Dermis blood vessel endothelial cell (primary cell): ENCODE measurements at places on chromosomes 7 and 10.
A peak's percentile ranks its signal among the peaks of the same experiment; 100 is the strongest.

- DNase-seq = no peak
Observed at GRCh38 chr7:151367284-151367683, 25.7 kb downstream of the NUB1 start.

DNA sequence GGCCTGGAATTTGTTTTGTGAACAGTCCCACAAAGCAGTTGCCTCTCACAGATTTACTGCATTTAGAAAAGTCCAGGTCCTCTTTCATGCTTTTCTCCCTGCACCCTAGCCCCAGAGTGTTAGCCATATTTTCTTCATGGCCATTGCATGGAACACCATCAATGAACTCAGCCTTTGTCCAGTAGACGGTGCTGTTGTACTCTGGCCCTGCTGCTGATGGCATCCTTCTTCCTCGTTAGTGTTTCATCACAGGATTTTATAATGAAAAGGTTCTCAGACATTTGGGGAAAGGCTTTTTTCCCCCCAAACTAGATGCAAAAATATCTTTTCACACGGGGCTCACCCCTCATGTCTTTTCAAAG, 93.0 kb upstream of the SLC25A13 start:
- peak; percentile 57 for DNase-seq

GRCh38 chr7:18526368-18526878, 30.9 kb downstream of the HDAC9 start:
- no peak for DNase-seq

DNA sequence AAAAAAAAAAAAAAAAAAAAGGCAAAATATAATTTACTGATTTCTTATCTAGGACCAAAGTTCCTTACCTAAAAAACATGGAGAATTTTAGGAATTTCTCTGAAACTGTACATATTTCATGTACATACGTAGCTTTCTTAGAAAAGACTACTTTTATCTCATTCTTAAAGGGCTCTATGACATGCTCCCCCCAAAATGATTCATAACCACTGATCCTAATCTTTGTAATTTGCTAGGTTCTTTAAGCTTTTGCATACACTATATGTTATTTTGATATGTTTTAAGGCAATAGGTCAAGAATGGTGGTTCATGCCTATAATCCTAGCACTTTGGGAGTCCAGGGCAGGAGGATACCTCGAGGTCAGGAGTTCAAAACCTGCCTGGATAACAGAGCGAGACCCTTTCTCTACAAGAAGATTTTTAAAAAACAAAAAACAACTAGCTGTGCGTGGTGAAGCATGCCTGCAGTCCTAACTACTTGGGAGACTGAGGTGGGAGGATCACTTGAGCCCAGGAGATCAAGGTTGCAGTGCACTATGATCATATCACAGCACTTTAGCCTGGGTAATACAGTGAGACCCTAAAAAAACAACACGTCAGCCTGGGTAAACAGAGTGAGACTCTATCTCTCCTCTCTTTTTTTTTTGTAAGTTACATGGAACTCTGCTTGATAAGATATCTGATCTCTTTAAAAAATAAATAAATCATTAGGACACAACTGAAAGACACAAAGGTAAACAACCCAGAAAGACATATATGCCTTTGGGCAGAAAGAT, 54.8 kb downstream of the ATAD1 start:
- DNase-seq = no peak

GRCh38 chr7:151903249-151904032, 26.5 kb upstream of the PRKAG2 start:
- no peak for DNase-seq

GRCh38 chr10:62652564-62652963, 152.0 kb upstream of the ADO start:
- no peak for DNase-seq

GRCh38 chr7:22730921-22731654, 4.1 kb downstream of the IL6 start:
- DNase-seq = no peak

- no peak for DNase-seq
Observed at GRCh38 chr7:27128034-27128433, 2.5 kb downstream of the HOXA4 start.

DNA sequence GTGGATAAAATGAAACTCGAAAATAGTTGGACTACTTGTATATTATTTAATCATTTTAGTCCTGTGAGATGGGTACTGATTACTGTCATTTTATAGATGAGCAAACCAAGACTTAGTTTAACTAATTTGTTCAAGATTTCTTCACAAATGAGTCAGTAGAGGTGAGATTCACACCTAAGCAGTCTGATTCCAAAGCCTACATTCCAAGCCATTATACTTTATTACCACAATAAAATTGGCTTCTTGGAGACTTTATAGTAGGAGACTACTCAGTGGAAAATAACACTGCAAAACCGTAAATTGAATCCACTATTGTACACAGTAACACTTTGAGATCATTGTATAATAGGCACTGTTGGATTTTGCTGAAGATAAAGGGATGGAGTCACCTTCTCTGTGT, 2.2 kb downstream of the PHTF2 start:
- DNase-seq = no peak

DNA sequence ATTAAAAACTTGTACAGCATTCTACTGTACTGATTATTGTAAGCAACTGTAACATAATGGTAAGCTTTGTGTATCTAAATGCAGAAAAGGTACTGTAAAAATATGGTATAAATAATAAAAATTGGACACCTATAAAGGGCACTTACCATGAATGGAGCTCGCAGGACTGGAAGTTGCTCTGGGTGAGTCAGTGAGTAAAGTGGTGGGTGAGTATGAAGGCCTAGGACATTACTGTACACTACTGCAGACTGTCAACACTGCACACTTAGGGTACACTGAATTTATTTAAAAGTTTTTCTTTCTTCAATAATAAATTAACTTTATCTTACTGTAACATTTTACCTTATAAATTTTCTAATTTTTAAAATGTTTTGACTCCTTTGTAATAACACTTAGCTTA, 118.6 kb upstream of the ASAH2 start:
- no peak for DNase-seq

DNA sequence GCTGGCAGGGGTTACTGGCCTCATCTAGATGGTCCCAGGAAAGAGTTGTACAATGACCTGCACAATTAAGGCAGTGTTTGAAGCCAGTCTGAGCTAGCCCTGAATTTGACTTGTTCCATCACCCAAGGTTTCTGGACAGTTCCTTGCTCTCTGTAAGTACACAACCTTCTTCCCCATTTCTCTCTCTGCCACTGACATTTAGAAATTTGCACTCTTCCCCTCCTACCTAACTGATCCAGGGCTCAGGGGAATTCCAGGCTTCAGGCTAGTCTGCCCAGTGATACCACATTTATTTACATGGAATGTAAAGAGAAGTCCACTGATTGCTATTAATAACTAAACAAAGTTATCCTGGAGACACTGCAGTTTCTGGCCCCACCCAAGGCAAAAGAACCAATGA, 139.0 kb upstream of the GPR26 start:
- DNase-seq = no peak

DNA sequence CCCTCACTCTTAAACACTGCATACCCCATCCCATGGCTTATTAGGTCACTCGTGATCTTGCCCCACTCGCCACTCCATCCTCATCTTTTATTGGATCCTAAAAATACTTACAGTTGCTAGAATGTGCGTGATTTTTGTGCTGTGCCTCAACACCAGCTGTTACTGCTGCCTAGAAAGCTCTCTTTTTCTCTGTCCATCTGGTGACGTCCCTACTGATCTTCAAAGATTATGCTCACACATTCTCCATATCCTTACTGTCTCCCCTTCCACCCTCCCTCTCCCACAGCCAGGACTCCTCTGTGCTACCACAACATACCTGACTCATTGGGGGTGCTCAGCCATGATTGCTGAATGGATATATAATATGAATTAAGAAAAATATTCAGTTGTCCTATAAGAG, 42.0 kb downstream of the CDK6 start:
- no peak for DNase-seq

- DNase-seq = no peak
Observed at GRCh38 chr7:77310982-77311381, 105.2 kb downstream of the GSAP start.

- DNase-seq = peak; percentile 27
Observed at GRCh38 chr10:96642973-96643372, 56.2 kb upstream of the TM9SF3 start.

- no peak for DNase-seq
Observed at GRCh38 chr10:81179805-81180452, 642.2 kb downstream of the SH2D4B start.

- no peak for DNase-seq
Observed at GRCh38 chr10:98489561-98490481, 43.1 kb upstream of the HPS1 start.

DNA sequence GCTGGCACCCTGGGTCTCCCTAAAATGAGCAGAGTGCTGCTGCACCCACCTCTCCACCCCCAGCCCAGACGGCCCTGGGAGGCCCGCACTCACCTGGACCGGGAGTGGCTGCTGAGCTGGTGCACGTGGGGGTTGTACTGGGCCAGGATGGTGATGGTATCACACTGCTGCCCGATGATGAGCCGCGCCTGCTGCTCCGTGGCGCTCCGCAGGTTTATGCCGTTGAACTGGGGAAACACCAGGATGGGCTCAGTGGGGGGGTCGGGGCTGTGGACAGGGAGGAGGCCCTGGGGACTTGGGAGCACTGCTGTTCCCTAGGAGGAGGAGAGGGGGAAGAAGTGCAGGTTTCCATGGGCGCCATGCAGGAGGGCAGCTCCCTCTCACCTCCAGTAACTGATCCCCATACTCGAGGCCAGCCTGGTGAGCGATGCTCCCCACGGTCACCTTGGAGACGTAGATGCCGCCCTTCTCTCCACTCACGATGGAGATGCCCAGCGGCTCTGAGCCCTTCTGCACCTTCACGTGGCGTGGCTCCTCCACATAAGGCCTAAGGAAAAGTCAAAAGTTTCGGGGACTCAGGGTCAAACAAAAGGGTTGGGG, 114.6 kb downstream of the DLG5 start:
- no peak for DNase-seq

- no peak for DNase-seq
Observed at GRCh38 chr7:137276189-137276588, 67.3 kb downstream of the PTN start.

DNA sequence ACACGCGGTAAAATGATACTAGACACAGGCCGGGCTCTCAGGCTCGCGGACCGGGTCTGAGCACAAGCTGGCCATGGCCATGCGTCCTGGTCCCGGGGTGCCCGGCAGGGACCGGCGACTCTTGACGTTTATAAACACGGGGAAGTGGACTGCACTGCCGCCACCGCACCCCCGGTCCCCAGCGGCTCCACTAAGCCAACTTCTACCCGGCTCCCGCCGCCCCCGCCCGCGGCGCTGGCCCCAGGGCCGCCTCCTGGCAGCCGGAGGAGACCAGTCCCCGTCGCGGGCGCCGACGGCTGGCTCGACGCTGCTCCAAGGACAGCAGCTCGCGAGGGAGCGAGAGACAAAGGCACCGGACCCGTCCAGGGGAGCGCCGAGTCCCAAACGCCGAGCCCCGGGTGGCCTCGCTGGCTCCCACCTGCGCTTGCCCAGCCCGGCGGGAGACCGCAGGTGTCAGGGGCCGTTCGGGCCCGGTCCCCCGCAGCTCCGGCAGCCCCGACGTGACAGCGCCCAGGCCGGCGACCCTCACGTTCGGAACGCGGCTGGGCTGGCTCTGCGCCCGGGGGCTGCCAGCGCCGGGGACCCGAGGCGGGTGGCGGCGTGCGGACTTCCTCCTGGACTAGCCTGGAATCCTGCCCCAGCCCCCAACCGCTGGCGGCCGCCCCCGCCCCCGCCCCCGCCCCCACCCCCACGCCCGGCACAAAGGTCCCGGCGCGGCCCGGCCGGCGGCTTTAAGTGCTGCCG, 517 bp downstream of the ITGB1 start:
- DNase-seq = peak; percentile 56
